SW 1271 (cell line): ENCODE measurements at places on chromosomes 12 and 14.

- no peak for DNase-seq
These were observed 13.8 kb downstream of the STON2 start for GRCh38 chr14:81386290-81386745.

- no peak for DNase-seq
These were observed 990.1 kb downstream of the TMTC2 start for GRCh38 chr12:83676781-83677295.

DNA sequence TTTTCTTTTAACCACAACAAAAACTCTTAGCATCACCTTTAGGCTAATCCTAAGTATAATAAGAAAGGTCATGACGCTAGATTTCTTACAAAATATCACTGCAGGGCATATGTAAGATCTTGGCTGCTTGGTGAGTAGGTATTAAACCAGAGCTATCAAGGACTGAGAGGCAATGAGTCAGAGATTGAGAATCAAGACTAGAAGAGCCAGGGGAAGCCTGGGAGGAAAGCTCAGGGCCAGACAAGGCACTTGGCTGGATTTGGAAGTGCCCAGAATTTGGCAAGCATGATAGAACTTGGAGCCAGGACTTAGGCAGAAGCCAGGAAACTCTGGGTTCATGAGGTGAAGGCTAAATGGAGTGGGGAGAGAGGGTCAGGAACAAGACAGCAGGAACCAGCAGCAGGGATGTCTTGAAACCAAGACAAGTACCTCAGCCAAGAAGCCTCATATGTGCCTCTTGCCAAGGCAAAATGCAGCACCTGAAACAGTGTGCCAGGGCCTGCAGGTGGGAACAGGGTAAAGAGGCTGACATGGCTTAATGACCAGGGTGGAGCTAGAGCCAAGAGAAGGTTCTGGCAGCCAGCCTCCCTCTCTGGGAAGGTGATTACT, 49.9 kb downstream of the PTHLH start:
- no peak for DNase-seq

DNA sequence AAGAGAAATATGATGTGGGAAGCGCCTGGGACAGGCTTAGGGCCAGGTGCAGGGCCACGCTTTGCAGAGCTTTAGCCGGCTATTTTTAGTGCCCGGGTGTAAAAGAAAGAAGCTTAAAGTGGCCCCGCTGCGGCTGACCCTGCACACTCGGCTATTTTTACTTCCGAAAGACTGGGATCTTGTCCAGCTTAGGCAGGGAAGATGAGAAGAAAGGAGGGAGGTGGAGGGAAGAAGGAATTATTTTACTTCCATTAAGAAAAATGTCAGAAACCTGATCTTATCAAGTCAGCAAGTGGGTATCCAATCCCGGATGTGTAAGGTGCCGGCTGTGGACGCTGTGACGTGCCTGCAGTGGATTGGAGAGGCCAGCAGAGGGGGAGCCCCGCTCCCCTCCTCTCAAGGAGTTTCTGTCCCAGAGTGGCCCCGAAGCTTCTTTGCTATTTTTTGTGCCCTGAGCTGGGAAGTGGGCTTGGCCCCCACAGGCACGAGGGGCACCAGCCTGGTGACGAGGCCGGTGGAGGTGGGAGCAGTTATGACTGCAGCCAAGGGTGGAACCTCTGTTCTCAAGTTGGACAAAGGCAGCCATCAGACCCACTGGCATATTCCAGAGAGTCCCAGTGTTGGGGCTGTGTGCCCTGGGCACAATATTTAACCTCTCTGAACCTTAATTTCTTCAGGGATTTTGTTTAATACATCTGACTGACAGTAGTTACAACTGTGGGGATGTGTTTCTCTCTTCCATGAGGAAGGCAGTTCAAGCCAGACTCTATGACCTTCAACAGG, 97.7 kb downstream of the ESRRB start:
- no peak for DNase-seq

DNA sequence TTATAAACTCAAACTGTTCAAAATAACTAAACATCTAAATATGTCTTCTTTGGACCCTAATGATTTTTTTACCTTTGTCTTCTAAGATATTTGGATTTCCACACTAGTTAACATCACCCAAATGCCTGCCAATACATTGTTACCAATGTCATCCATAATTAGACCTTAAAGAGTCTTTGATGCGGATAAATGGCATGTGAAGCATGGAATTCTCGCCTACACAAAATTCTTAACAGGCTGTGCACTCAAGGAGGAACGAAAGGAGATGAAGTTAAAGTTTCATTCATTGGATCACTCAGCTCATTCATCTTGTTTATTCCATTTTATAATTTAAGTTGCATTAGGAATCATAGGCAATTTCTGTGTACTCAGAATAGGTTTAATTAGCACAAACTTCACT, 219.7 kb downstream of the ACSS3 start:
- DNase-seq, result no peak

DNA sequence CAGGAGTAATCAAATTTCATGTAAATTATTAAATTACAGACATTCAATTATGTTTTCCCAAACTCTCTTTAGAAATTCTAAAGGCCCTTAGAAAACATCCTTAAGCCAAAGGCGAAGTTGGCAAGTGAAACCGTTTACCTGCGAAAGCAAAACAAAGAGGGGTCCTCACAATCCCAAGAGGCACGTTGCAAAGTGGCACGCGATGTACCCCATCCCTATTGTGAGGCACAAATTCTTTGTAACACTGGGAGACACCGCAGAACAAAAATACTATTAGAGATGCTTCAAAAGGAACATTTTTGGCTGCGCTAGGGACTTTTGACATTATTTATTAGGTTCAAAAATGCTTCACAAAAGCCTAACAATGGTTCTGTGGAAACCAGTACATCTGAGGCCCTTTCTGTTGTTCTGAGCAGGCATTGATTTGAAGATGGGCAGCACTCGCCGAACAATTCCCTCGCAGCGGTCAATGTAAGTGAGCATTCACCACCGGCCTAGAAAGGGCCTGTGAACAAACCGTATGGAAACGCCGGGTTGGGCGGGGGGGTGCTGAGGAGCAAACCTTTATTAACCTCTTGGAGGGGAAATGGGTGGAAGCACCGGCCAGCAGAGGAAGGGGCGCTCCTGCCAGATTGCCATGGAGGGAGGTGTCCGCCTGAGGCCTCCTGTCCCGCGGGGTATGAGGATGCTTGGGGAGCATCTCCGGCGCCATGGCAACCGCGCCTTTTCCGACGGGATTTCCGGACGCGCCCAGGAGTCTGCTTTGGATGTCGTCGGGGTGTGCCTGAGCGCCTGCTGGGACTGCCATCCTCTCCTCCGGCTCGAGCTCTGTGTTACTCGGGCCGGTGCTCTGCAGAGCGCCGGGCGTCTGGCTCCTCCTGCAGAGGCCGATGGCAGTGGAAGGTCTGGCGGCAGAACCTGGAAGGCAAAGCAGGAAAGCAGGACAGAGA, 193.9 kb downstream of the C12orf42 start:
- no peak for DNase-seq

- DNase-seq, result no peak
These were observed 17.6 kb upstream of the RNASE1 start for GRCh38 chr14:20820063-20820904.

GRCh38 chr12:52253391-52254179, 20.5 kb downstream of the KRT7 start:
- no peak for DNase-seq

- DNase-seq, result no peak
These were observed 29.9 kb upstream of the TC2N start for GRCh38 chr14:91897106-91897701.

DNA sequence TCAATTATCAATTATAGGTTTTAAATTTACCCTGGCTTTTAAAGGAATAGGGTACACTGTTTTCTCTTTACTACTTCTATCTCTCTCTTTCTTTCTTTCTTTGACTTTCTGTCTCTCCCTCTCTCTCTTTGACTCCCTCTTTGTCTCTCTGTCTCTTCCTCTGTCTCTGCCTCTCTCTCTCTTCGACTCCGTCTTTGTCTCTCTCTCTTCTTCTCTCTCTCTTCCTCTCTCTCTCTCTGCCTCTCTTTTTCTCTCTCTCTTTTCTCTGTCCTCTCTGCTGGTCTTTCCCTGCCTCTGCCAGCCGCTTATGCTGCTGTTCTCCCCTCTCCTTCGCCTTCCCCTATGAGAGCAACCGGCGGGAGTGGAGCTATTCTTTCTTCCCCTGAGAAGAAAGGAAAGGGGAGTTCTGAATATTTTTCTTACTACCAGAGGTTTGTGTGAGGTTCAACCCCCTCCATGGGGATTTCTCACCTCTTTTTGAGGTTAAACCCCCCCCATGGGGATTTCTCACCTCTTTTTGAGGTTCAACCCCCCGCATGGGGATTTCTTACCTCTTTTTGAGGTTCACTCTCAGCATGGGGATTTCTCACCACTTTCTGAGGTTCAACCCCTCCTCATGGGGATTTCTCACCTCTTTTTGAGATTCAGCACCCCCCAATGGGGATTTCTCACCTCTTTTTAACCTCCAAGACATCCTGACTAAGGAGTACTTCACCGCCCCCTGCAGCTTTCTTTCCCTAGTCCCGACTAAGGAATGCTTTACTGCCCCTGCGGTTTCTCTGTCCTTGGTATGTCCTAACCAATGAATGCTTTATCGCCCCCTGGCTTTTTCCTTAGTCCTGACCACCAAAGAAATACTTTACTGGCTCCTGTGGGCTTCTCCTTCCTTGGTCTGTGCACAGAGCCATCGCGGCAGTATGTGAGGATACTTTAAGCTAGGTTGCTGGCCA, 27.4 kb upstream of the DDHD1 start:
- DNase-seq, result peak; percentile 11

- DNase-seq, result no peak
These were observed 396.5 kb downstream of the RAD51B start for GRCh38 chr14:68216079-68216478.

DNA sequence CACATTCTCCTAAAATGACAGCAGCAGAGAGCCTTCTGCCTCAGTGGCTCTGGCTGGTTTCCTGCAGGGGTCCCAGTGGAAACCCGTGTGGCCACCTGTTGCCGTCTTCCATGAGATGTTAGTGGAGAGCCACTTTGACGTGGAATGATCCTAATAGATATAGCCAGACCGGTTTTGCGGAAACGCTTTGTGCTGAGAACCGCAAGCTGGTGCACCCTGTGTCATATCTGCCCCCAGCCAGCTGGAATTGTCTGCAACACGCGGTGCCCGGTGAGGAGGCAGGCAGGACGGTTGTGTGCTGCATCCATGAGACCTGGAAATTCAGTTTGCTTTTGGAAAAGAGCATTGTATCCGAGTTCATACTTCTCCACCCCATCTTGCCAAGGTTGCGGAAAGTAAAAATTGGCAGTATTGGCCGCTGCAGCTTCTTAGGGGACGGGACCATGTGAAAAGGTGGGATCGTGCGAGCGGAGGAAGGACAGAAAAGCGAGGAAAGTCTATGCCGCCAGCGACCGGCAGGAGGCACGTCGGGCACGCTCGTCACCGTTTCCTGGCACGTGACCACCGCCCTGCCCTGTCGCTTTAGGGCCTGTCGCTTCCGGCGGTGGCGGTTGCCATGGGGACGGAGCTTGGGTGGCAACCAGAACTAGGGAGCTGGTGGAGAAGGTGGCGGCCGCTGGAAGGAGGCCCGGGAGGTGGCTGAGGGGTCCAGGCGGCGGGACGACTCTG, at the start of gene CFAP251:
Gene CFAP251, plus strand, starts transcription at position 643 of the 729 bp plus-strand sequence. CDS start 2,714 bp downstream, outside the sequence.
- DNase-seq, result no peak

DNA sequence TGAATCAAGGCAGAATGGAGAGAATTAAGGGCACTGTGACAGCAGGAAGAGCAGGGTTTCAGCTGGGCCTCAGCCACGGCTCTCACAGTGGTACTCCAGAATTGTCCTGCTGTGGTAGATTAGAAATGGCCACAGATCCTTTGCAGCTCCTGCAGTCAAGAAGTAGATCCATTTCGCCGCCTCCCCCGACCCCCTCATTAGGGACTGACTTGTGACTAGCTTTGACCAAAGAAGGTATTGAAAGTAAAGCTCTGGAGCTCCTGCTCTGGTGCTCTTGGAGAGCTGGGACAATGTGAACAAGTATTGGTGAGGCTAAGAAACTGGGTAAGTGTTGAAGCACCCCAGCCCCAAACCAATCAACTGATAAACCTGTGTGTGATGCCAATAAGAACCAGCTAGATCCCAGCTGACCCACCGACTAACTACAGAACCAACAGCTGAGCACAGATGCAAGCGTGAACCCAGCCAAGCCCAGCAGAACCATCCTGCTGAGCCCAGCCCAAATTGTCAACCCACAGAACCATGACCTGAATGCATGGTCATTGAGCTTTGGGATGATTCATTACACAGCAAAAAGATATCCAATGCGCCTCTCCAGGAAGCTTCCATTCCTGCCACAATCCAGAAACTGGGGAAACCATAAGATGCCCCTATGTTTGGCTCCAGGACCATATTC, 50.7 kb downstream of the JAG2 start:
- DNase-seq, result no peak

DNA sequence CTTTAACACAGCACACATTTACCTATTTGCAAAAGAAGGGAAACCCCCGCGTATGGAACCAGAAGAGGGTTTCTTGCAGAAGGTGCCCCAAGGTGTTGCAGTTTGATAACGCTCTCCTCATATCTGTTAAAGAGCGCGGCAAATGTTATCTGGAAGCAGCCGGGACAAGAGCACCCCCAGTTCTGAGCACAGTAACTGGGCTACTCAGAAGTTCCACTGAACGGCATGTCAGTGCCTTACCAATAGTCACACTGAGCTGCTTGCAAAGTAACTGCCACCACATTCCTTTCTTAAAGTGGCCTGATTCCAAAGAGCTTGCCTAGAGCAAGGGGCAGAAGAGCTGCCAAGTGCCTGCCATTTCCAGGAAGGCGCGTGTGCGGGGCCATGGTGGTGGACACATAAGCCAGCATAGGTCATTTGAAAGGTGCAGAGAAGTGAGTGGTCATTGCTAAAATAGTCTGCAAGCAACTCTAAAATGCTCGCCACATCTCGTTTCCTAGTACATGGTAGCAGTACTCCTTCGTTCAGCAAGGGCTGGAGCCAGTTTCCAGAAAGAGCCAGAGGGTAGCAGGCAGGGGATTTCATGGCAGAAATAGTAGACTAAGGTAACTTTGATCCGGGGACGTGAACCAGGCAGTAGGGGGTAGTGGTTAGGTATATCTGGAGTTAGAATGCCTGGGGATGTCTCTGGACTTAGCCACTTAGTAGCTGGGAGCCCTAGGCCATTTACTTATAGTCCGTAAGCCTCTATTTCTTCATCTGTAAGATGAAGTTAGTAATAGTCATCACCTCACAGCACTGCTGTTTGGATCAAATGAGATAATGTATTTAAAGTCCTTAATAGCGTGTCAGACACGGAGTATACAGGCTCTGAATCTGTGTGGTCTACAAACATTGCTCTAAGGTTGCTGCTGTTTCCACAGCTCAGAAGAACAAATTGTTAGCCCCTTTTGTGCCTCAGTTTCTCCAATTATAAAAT, 37.6 kb downstream of the SPTB start:
- DNase-seq, result no peak

DNA sequence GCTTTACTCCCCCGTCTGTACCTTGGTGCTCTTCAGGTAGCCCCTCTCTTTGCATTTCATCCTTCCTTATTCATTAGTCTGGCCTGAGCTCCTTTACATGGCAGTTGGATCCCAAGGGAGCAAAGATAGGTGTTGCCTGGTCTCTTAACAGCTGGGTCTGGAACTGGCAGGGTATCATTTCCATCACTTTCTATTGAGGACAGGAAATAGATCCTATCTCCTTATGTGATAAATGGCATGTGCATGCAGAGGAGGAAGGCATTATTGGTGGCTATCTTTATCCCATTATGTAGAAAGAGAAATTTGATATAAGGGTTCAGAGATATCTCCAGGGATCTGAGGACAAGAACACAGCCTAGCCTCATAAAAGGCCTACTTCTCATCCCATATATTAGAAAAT, 54.6 kb upstream of the OAS1 start:
- DNase-seq, result no peak
